ENCODE measurements at places on chromosomes 1 and 21. TPM values are rescaled to one million over a fixed set of nuclear protein-coding genes. Genes with fewer than 3 reads are reported as not detected.

- no peak for DNase-seq
Observed at GRCh38 chr1:182525342-182525741, 63.7 kb downstream of the RNASEL start.

DNA sequence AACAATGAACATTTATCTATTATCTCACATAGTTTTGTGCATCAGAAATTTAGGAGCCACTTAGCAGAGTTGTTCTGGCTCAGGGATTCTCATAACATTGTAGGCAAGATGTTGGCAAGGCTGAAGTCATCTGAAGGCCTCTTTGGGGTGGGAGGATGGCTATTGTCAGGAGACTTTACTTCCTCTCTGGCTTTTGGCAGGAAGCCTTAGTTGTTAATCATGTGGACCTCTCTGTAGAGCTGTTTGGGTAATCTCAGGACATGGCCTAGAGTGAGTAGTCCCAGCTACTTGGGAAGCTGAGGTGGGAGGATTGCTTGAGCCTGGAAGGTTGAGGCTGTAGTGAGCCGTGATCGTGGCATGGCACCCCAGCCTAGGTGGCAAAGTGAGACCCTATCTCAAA is 40.2 kb downstream of the RASAL2 start:
- no peak for DNase-seq

DNA sequence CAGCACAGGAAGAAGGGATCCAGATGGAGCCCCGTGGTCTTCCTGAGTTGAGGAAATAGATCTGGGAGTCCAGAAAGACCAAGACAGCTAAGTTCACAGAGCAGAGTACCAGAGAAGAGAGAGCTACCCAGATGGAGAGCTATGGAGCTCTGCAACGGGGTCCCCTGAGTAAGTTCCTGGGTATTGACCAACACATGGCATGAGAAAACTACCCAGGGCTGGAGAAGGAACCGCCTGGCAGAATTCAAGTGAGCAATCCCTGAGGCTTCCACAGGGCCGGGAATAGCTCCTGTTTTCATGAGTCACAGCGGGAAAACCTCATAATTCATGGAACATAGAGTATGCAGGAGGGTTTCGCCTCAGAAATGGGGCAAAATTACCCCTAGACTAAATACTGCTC is 19.7 kb downstream of the STPG1 start:
- DNase-seq: no peak

Gene USH2A
- total RNA-seq: not detected

Gene GPR52
- 2.1 TPM for total RNA-seq

- no peak for DNase-seq
Observed at GRCh38 chr1:26078286-26079177, 11.1 kb upstream of the TRIM63 start.

- no peak for DNase-seq
Observed at GRCh38 chr1:115660151-115660550, 18.4 kb downstream of the VANGL1 start.

DNA sequence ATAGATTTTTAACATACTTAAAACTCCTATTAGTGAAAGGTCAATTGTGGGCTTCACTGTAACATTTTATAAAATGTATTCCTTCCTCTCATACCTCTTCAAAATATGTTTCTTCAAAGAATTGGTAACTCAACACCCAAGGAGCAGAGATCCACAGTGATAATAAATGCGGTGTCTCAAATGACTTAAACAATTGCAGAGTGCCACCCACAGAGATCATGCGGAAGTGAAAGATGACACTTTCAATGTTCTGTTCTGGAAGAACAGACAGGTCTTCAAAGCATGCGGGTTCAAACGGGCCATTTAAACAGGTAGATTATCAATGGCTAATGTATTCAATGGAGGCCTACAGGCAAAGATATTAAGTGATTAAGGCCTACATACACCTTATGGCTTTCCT is 157.0 kb upstream of the GREM2 start:
- DNase-seq: no peak

- peak; percentile 52 for DNase-seq
Observed at GRCh38 chr1:28208818-28209441, 23.9 kb downstream of the DNAJC8 start.

Gene OR2G6
- not detected for total RNA-seq

Gene PGBD5
- total RNA-seq: 0.09 TPM

GRCh38 chr1:1921459-1921862 is 2.4 kb upstream of the TMEM52 start:
- DNase-seq: no peak

Gene MIXL1
- not detected for total RNA-seq

Gene LCE2A
- total RNA-seq: not detected

- DNase-seq: no peak
Observed at GRCh38 chr1:35657851-35658250, 16.5 kb upstream of the PSMB2 start.

- DNase-seq: no peak
Observed at GRCh38 chr1:42000766-42001165, 82.0 kb upstream of the HIVEP3 start.

Gene WNT9A
- total RNA-seq: 0.66 TPM

DNA sequence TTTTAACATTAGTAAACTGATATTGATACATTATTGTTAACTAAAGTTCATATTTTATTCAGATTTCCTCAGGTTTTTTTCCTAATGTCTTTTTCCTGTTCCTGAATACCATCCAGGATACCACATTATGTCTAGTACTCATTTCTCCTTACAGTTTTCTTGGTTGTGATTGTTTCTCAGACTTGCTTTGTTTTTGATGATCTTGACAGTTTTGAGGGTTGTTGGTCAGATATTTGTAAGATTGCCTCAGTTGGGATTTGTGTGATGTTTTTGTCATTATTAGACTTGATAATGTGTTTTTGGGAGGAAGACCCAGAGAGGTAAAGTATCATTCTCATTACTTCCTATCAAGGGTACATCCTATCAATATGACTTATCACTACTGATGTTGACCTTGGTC is 19.5 kb downstream of the EPB41 start:
- no peak for DNase-seq

- DNase-seq: no peak
Observed at GRCh38 chr1:214791961-214792360, 189.0 kb downstream of the CENPF start.

DNA sequence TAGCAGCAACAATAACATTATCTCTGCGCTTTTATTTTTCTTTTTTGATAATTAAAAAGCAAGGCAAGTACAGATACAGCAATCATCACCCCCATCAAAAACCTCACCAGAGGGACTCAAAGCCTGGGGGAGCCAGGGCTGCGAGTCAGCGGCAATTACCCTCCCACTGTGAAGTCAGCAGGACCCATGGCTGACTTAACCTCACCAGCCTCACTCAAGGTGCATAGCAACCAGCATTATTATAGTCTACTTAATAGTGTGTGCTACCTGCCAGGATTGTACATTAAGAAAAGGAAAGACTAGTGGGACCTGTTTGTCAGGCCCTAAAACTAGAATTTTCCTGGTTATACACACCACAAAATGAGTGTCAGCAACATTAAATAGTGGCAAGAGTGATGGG is 28.9 kb upstream of the SERBP1 start:
- no peak for DNase-seq

GRCh38 chr1:24803220-24803619 is 58.0 kb downstream of the CLIC4 start:
- DNase-seq: no peak

Gene PTPRF
- total RNA-seq: 0.07 TPM

Gene AADACL3
- total RNA-seq: not detected

GRCh38 chr1:157415661-157416060 is 136.7 kb downstream of the FCRL5 start:
- no peak for DNase-seq

- DNase-seq: no peak
Observed at GRCh38 chr1:3170561-3171453, 101.8 kb downstream of the PRDM16 start.

GRCh38 chr1:21106709-21107108 is 70.0 kb downstream of the EIF4G3 start:
- no peak for DNase-seq

Gene HSPG2
- total RNA-seq: 9.3 TPM

Gene AMY1B
- total RNA-seq: not detected

Gene CELA2A
- 1.3 TPM for total RNA-seq

GRCh38 chr1:45880930-45881329 is 77.5 kb downstream of the MAST2 start:
- no peak for DNase-seq

GRCh38 chr21:36104317-36105300 is 30.3 kb upstream of the CBR3 start:
- DNase-seq: peak; percentile 52

DNA sequence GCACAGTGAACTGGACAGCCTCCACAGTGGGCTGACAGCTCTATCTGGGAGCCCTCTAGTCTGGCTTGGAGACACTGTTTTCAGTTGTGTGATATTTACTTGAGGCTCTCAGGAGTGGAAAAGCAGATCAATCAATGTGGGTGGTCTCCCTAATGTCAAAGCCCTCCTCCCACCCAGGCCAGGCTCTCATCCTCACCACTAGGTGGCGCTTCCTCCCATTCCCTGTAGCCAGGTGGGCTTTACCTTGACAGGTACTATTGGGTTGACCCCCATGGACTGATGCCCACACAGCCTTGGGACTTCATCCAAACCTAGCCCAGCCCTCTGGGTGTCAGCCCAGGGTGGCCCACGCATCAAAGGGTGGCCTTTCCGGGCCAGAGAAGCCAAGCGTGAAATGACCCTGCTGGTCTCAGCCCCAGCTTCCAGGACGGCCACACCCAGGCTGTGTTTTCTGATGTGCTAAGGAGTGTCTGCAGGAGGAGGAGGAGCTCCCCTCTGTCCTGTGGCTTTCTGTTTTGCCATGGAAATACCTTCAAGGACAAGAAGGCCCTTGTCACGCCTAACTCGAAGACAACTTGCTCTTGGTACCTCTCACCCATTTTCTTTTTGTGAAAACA is 54.0 kb downstream of the CLIC6 start:
- DNase-seq: no peak

DNA sequence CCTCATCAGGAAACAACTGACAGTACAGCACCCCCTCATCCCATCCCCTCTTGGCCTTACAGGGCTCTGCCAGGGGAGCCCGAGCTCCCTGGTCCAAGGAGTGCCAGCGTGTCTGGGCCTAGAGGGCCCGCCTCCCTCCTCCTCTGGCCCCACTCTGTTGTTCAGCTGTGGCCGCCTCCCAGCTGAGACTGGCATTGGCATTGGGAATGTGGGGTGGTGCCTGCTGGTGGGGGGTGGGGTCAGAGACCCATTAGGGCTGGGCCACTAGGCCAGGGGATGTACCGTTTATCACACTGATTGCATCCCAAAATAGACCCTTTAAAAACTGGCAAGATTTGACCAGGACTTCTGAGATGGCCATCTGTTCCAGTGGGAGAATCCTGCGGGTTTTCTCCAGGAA is 1.4 kb downstream of the LDLRAP1 start:
- DNase-seq: no peak

DNA sequence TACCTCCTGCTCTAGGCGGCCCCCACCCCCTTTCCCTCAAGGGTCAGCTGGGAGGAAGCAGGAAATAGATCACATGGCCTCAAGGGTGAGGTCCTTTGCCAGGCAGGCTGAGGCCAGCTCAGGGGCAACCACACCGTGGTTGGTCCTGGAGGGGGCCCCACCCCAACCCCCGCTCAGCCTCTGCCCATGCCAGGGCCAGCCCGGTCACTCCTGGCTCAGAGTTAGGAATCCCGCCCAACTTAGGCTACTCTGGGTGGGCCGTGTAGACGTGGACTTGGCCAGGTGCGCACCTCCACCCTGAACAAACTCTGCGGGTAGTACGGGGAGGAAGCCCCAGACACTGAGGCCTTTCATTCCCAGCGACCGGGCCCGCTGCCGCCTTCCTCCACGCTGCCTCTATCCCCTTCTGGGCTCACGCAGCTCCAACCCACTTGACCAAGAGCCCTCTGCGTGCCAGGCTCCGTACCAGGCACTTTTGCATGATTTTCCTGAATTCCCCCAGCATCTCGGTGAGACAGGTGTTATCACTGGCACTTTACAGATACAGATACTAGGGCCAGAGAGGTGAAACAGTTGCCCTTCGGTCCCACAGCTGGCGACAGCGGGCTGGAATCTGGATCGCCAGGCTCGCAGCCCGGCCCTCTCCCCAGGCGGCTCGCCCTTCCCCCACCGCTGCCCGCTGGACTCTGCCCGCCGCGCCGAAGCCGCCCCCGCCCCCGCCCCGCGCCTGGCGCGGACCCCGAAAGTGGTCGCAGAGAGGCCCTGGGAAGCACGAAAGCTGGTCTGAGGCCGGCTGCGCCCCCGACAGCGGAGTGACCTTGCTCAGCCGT is 769 bp downstream of the GALE start:
- no peak for DNase-seq

DNA sequence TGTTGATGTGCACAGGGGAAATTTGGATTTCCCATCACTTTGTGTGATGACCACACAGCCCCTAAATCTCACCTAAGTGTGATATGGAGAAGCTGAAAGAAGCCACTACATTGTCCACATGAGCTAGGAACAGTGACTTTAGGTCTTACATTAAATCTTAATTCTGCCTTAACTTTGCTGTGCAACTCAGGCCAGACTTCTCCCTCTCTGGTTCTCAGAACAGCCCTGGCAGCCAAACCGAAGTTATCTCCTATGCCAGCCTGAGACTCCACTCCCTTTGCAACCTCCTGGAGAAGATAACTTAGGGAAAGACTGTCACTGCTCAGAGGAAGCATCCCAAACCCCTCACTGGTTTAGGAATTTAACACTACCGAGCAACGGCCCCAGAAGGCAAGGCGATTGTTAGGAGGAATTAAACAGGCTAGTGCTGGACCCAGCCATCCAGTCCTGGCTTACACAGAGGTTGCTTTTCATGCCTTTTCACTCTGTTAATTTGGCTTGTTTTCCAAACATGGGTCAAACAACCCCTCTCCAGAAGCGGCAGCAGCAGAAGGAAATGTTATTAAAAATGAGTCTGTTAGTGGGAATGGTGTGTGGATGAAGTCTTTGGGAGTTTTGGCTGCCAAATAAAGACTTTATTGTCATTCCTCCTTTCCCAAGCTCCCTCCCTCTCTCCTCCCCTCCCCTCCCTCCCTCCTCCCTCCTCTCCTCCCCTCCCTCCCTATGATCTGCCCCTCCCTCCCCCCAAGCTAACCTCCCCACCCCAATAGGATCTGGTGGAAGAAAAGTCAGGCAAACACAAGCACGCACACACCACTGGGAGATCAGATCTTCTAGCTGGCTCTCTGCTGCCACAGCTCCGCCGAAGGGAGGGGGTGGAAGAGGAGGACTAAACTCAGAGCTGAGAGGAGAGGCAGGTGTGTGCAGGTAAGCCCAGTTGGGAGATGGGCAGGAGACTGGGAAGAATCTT is at the start of gene PRELP:
TSS of gene PRELP (plus strand) at position 795 of the 970 bp plus-strand sequence. CDS start 7,379 bp downstream, outside the sequence.
- DNase-seq: no peak

Data from T-cell (primary cell).